ENCODE measurements at places on chromosomes 6 and 20. TPM values are rescaled to one million over a fixed set of nuclear protein-coding genes. Genes with fewer than 3 reads are reported as not detected.

DNA sequence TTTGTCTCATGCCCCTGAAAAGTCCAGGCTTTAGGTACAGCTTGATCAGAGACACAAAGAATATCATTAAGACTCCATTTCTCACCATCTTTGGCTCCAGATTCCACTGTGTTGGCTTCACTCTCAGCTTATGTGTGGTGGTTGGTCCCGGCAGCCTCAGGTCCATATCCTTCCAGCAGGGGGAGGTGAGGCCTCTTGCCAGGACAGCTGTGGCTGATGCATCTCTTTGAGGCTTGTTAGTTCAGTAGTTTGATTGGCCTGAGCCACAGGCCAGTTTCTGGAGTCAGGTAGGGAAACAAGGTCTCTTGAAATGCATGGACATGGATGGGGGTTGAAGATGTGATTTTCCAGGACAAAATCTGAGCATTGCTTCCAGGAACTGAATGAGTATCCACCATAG lies 62.4 kb downstream of the JAG1 start:
- peak; percentile 14 for DNase-seq

- DNase-seq, result no peak
These were observed 18.3 kb upstream of the FAM162B start for GRCh38 chr6:116783852-116784251.

DNA sequence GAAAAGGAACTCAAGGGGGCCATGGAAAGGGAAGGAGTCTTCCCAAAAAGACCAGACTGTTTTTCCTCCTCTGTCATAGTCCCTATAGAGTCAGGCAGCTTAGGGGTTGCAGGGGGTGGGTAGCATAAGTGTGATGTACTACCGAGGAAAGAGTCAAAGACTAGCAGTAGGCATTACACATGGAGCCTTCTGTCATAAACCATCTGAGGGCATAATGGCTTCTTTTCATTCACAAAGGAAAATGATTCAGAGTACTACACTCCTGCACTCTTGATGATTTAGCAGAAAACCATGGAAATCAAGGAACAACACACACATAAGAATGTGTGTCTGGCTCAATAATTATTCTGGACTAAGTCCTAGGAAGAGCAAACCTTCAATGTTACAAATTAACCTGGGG lies 14.9 kb downstream of the PLN start:
- DNase-seq, result no peak

GRCh38 chr20:50540620-50541605 lies 30.7 kb downstream of the PTPN1 start:
- DNase-seq, result peak; percentile 76

- no peak for DNase-seq
These were observed 49.3 kb downstream of the MCM8 start for GRCh38 chr20:5999783-6000182.

DNA sequence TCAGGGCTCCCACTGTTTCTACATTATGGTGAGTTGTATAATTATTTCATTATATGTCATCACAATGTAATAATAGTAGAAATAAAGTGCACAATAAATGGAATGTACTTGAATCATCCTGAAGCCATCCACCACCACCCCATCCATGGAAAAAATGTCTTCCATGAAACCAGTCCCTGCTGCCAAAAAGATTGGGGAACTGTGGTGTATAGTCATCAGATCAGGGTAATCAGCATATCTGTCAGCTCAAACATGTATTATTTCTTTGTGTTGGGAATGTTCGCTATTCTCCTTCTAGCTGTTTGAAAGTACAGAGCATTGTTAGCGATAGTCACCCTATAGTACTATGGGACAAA lies 33.8 kb upstream of the SLC22A23 start:
- no peak for DNase-seq

DNA sequence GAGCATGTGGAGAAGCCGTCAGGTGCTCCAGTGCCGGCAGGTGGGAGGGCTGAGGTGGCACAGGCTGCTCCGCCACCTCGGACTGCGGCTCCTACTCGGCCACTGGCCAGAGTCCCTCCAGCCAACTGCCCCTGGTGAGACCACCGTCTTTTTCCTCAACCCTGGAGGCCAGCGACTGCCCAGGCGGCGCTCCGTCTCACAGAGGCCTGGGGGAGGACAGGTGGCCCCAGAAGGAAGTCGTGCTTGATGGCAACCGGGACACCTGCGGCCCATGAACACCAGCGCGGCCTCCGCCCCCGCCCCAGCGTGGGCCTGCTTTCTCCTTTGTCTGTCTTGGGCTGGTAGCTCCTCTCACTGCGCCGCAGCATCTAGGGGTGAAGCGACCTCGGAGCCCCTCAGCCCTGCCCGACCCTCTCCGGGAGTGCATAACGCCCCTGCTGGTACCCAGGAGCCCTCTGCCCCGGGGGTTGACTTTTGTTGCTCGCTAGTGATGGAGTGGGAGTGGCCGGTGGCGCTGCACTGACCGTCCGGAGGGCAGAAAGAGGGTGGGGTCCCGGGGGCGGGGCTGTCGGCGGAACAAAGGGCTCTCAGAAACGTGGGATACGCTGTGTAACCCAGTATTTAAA lies 706 bp upstream of the TUBB2B start:
- no peak for DNase-seq

DNA sequence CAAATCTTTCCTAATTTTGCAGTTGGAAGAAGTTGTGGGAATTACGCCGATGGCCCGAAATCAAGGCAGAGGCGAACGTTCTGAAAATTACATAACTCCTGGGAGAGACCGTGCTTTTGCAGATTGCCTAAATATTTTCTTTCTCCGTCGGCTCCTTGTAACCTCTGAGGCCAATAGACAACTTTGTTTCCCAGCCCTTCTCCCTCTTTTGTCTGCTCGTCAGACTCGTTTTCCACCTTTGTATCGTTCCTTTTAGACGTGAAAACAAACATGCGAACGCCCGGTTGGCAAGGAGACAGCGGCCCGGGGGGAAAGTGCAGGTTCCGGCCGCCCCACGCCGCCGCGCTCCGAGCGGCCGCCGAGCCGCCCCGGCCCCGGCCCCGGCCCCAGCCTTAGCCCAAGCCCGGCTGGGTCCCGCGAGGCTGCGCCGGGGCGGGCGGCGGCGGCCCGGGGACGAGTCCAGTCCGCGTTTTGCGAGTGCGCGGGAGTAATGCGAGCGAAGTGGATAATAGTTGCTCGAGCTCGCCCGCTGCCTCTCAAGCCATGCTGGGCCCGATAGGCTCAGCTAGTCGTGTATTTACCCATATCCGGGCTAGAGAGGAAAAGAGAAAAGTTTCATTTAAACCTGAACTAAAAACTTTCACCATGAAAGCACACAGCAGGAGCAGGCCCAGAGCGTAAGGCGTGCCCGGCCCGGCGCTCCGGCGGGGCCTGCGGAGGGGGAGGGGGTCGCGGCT lies at the start of gene ARID1B:
TSS of gene ARID1B (plus strand) at position 539 of the 737 bp plus-strand sequence. CDS start 303 bp downstream, outside the sequence.
- peak; percentile 65 for DNase-seq

- no peak for DNase-seq
These were observed 311.7 kb upstream of the JAG1 start for GRCh38 chr20:10985536-10985935.

DNA sequence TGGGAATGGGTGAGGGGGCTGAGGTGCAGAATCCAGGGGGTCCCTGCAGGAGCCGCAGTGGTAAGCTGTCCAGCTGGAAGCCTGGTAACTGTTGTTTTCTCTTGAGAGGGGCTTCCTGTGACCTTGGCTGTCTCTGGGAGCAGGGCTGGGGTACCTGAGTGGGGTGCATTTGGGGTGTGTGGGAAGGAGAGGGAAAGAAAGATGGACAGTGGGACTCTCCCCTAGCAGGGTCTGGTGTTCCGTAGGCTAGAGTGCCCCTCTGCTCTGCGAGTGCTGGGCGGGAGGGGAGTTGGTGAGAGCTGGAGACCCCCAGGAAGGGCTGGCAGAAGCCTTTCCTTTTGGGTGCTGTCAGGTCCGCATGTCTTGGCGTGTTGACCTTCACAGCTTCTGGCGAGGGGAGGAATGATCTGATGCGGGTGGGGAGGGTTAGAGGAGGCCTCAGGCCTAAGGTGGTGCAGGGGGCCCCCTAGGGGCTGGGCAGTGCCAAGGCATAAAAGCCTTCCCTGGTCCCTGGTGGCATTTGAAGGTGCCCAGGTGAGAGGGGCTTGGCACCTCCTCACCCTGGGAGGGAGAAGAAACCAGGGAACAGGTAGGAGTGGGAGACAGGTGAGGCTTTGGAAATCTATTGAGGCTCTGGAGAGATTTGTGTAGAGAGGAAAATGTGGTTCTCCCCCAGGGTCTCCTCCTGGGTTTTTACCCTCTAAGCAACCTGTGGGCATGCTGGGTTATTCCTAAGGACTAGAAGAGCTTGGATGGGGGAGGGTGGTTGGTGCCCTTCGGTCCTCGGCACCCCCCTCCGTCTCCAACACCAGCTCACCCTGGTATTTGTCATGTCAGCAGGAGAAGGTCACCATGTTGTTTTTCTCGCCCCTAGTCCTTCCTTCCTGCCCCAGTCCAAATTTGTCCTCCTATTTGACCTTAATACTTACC lies 3.3 kb downstream of the VEGFA start:
- DNase-seq, result peak; percentile 92

The PLAGL2 gene
- 32.7 TPM for total RNA-seq

The RPP40 gene
- total RNA-seq, result 7.4 TPM

The MYO6 gene
- total RNA-seq, result 122 TPM

The GUCA1A gene
- total RNA-seq, result not detected

The WFDC10B gene
- not detected for total RNA-seq

The ZC3H12D gene
- 0.20 TPM for total RNA-seq

The WFDC5 gene
- not detected for total RNA-seq

The SEMG1 gene
- total RNA-seq, result 0.21 TPM

The RAMACL gene
- total RNA-seq, result 2.2 TPM

The PRR18 gene
- total RNA-seq, result not detected

The SIRPD gene
- not detected for total RNA-seq

The RSPH9 gene
- 0.19 TPM for total RNA-seq

Measured in Calu3 (cell line).